ENCODE measurements at places on chromosomes 7 and 10. TPM values are rescaled to one million over a fixed set of nuclear protein-coding genes. Genes with fewer than 3 reads are reported as not detected.

Gene TMEM176A
- polyA plus RNA-seq = not detected

GRCh38 chr7:47500103-47500563 lies 81.8 kb downstream of the TNS3 start:
- no peaks in the 10 kb centered on the region for H3K36me3 ChIP-seq
- H3K4me3 ChIP-seq = no peak overlapping the region
- no peak for DNase-seq
- H3K27ac ChIP-seq = no peak overlapping the region

DNA sequence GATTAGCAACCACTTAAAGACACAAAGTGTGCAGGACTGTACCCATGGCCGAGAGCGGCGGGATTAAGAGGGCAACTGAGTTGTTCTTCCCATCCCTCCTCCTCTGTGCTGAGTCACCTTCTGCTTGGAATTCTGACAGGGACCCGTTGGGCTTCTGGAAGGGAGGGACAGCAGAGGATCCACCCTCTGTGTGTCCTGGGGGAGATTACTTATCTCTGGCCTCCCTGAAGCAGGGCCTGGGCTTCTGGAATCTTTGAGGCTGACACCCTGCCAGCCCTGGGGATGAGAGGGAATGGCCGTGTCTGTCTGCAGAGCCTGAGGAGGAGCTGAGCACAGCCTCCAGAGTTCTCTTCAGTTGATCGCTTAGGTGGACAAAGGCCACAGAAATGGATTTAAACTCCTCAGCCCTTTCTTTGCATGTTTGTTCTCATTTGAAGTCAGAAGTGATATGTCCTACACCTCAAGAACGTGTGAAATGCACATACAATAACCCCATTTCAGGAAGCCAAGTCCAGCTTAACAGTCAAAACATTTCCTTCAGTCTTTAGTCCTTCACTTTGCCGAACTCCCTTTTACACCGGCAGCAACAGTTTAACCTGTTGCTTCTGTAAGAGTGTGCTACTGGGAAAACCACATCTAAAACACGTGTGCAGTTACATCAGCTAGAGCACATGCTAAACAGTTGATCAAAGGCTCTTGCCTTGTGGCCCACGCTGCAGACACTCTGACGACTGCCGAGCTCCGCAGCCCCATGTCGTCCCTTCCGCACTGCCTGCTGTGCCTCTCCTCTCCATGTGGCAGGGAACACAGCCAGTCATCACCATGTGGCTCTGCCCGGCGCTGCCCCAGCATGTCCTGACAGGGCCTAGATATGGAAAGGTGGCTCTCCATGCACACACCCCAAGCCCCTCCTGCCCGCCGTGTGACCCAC lies 55.7 kb downstream of the IKZF1 start:
- no peak overlapping the region for H3K27ac ChIP-seq
- H3K4me3 ChIP-seq = no peak overlapping the region
- DNase-seq = no peak
- no peaks in the 10 kb centered on the region for H3K27me3 ChIP-seq

Gene PPP1R9A
- 0.50 TPM for polyA plus RNA-seq

GRCh38 chr7:18278316-18278715 lies 217.2 kb upstream of the HDAC9 start:
- no peaks in the 10 kb centered on the region for H3K4me1 ChIP-seq
- H3K27me3 ChIP-seq = no peaks in the 10 kb centered on the region
- H3K36me3 ChIP-seq = no peaks in the 10 kb centered on the region
- H3K4me3 ChIP-seq = no peak overlapping the region
- H3K27ac ChIP-seq = no peak overlapping the region
- peak; percentile 29 for DNase-seq

DNA sequence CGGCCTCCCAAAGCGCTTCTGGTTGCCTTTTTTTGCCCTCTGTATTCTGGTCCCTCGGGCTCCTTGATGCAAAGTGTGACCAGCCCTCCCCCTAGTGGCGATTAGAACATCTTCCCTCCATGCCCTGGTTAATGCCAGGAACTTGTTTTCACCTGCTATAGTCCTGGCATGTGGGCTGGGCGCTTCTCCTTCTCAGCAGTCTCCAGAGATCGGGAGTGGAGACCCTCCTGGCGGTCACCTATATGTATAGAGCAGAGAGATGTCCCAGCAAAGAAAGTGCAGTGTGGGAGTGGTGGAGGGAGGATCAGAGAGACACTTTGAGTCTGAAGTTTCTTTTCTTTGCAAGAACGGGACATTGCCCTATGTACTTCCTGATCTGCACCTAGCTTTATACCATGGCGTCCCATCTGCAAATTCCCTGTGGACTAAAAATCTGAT lies 264.1 kb downstream of the OTUD1 start:
- no peaks in the 10 kb centered on the region for H3K36me3 ChIP-seq
- H3K27me3 ChIP-seq = no peaks in the 10 kb centered on the region
- no peak overlapping the region for H3K27ac ChIP-seq
- DNase-seq = peak; percentile 18
- H3K4me1 ChIP-seq = no peaks in the 10 kb centered on the region

GRCh38 chr7:42186151-42186550 lies 50.9 kb downstream of the GLI3 start:
- H3K4me1 ChIP-seq = peaks cover 18% of the 10 kb centered on the region
- H3K36me3 ChIP-seq = no peaks in the 10 kb centered on the region
- no peaks in the 10 kb centered on the region for H3K27me3 ChIP-seq
- H3K4me3 ChIP-seq = no peak overlapping the region

GRCh38 chr7:12554872-12555271 lies 15.6 kb upstream of the SCIN start:
- H3K4me3 ChIP-seq = no peak overlapping the region
- H3K27me3 ChIP-seq = no peaks in the 10 kb centered on the region
- no peak overlapping the region for H3K27ac ChIP-seq
- no peaks in the 10 kb centered on the region for H3K4me1 ChIP-seq
- no peaks in the 10 kb centered on the region for H3K36me3 ChIP-seq

Gene AGBL3
- polyA plus RNA-seq = 0.97 TPM

DNA sequence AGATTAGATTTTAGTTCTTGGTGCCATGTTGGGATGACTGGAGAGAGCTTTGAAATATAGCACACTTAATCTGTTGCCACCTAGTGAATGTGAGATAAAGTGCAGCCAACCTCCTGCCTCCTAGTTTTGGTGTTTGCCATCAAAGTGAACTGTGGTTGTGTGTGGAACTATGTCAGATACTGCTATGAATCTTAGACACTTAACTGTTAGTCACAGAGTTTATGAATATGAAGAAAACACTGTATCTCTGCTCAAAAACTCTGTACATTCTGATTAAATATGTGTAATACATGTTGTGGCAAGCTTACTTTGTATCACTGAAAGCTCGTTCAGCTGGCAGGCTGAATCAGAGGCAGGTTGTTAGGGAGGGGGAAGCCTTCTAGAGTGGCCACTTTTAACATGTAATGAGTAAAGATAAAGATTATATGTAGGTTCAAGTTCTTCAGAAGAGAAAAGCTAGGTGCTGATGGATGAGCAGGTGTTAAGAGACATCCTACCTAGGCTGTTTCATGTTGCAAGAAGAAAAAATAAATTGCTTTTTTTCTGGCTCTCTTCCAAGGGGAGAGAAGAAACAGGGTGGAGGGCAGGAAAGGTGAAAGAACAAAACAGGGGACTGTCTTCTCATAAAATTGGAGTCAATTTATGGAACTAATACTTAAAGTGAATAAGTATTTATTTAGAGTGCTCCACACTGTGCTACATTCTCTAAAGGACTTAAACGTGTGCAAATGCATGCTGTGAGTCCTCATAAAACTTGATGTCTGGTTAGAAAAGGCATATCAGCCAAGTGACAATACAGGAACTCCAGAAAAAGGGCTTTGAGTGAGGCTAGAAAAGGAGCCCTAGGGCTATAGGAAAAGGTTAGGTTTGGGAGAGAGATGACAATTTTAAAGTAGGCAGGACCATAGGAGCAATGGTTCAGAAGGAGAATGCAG lies 14.1 kb upstream of the LAMB1 start:
- H3K27ac ChIP-seq = peak overlapping the region; percentile 96

DNA sequence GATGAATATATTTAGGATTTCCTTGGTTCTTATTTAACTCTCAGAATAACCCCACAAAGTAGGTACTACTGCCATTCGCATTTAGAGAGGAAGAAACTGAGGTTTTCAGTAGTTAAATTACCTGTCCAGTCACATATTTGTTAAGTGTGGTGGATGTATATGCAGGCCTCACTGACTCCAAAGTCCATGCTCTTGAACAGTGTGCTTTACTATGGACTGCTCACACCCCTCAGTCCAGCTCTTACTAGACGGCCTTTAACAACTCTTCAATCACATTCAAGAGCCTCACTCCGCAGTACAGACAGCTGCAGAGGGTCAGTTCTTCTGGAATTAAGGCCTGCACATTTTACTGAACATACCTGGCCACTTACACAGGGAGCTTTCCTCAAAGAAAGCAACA lies 36.2 kb downstream of the ZNF248 start:
- H3K4me3 ChIP-seq = no peak overlapping the region
- no peak for DNase-seq
- no peaks in the 10 kb centered on the region for H3K4me1 ChIP-seq
- no peak overlapping the region for H3K27ac ChIP-seq

DNA sequence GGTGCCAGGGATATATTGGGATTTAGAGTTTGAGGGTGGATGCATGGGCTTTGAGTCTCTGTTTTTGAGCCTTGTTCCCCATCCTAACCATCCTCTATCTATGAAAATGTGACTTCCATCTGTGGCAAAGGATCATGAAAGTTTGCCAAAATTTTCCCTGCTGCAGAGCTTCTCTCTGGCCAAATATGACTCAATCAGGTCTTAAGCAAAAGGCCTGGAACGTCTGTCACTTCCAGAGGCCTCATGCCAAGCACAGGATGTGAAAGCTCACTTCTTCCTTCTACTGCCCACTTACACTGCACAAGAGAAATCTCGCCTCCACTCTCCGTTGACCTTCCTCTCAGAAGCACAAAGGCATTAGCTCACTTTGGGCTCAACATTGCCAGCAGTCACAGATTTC lies 696.9 kb upstream of the NRP1 start:
- H3K27me3 ChIP-seq = no peaks in the 10 kb centered on the region
- H3K36me3 ChIP-seq = no peaks in the 10 kb centered on the region
- H3K4me1 ChIP-seq = no peaks in the 10 kb centered on the region
- no peak overlapping the region for H3K4me3 ChIP-seq

Gene CFAP58
- polyA plus RNA-seq = 0.03 TPM

Gene ETV1
- polyA plus RNA-seq = 5.8 TPM

DNA sequence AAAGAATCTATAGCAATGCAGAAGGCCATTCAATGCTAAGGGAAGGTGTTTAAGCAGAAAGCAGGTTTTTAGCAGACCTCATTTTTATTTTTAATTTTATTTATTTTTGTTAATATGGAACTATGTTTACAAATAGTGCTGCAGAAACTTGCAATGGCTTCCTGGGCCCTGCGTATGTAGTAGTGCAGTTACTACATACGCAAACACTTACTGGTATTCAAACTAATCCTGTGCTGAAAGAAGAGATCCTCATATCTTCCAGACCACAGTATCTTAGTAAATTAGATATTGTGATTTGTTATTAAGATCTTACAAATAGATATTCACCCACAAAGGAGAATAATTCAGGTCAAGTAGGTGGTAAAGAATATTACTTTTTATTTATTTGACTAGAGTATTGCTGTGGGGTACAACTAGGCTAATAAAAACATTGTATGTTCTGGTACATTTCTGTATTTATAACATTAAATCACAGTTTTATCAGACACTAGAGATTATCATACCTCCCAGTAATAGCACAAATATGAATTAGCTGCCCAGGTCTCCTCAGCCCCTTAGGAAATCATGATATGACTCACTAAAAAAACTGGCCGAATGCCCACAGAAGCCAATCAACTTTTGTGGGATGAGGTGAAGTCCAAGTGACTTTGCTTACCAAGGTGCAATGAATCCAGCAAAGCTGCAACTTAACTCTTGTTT lies 57.6 kb downstream of the RNLS start:
- peak; percentile 86 for DNase-seq
- peaks cover 8% of the 10 kb centered on the region for H3K4me1 ChIP-seq
- no peak overlapping the region for H3K27ac ChIP-seq

- no peak overlapping the region for H3K4me3 ChIP-seq
- no peaks in the 10 kb centered on the region for H3K27me3 ChIP-seq
- no peak for DNase-seq
- H3K4me1 ChIP-seq = no peaks in the 10 kb centered on the region
- H3K36me3 ChIP-seq = no peaks in the 10 kb centered on the region
Observed at GRCh38 chr7:14197280-14197679, 207.8 kb upstream of the ETV1 start.

Gene HPS6
- polyA plus RNA-seq = 11.6 TPM

Gene NAT16
- polyA plus RNA-seq = not detected

Gene LRRC72
- not detected for polyA plus RNA-seq

- no peak overlapping the region for H3K27ac ChIP-seq
- peaks cover 7% of the 10 kb centered on the region for H3K4me1 ChIP-seq
- peak; percentile 73 for DNase-seq
- no peak overlapping the region for H3K4me3 ChIP-seq
Observed at GRCh38 chr10:22931948-22932347, 4.1 kb downstream of the ARMC3 start.

Measured in endothelial cell of umbilical vein (primary cell).